ENCODE measurements at places on chromosomes 5 and 9. TPM values are rescaled to one million over a fixed set of nuclear protein-coding genes. Genes with fewer than 3 reads are reported as not detected.

The PCDHB12 gene
- total RNA-seq, result 1.9 TPM

The ALDH1B1 gene
- total RNA-seq, result 10.7 TPM

DNA sequence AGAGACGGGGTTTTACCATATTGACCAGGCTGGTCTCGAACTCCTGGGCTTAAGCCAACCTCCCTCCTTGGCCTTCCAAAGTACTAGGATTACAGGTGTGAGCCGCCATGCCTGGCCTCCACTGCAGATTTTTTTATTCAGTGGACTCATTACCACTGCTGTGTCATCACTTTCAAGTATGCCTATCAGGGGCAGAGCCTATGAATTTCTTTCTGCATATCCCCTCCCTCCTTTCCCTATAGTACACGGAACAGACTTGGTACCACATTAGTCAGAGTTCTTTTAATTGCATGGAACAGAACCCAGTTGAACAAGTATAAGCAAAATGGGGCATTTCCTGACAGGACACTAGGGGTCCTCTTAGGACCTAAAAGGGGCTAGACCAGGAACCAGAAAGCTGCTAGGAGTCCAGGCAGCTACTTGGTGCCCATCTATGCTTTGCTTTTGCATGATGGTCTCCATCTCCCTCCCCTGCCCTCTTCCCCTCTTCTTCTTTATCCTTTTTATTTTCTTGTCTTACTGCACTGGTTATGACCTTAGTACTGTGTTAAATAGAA lies 5.8 kb downstream of the BSPRY start:
- no peak overlapping the region for H3K4me3 ChIP-seq
- no peaks in the 10 kb centered on the region for H3K36me3 ChIP-seq
- H3K4me1 ChIP-seq, result peaks cover 10% of the 10 kb centered on the region
- H3K27me3 ChIP-seq, result peaks cover 66% of the 10 kb centered on the region

- H3K27ac ChIP-seq, result no peak overlapping the region
- H3K4me3 ChIP-seq, result no peak overlapping the region
- H3K27me3 ChIP-seq, result no peaks in the 10 kb centered on the region
- no peak for DNase-seq
Observed at GRCh38 chr9:80157561-80157983, 585.8 kb downstream of the TLE4 start.

GRCh38 chr5:112646139-112646936 lies 91.3 kb upstream of the APC start:
- H3K27ac ChIP-seq, result no peak overlapping the region
- H3K4me1 ChIP-seq, result no peaks in the 10 kb centered on the region
- no peak for DNase-seq
- H3K36me3 ChIP-seq, result no peaks in the 10 kb centered on the region
